Stimulated activated CD8-positive, alpha-beta memory T cell treated with anti-CD3 and anti-CD28 coated beads, Interleukin-7, amount 100 ng/mL, for 1 hour (primary cell): ENCODE measurements at places on chromosomes 11 and 22.

DNA sequence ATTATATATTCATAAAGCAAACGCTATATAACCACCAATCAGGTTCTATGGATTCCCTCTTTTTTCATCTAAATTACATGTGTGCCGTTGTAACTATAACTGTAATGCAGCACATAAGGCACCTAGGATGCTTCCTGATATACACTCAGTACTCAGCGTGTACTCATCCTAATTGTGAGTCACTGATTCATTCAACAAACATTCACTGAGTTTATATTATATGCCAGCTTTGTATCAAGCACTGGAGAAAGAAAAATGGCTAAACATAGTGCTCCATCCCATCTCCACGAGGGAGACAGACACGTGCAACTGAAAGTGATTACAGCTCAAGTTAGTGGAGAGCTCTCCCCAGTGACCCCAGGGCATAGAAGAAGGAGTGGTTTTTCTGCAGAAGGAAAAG lies 49.9 kb upstream of the SYN3 start:
- DNase-seq = no peak

DNA sequence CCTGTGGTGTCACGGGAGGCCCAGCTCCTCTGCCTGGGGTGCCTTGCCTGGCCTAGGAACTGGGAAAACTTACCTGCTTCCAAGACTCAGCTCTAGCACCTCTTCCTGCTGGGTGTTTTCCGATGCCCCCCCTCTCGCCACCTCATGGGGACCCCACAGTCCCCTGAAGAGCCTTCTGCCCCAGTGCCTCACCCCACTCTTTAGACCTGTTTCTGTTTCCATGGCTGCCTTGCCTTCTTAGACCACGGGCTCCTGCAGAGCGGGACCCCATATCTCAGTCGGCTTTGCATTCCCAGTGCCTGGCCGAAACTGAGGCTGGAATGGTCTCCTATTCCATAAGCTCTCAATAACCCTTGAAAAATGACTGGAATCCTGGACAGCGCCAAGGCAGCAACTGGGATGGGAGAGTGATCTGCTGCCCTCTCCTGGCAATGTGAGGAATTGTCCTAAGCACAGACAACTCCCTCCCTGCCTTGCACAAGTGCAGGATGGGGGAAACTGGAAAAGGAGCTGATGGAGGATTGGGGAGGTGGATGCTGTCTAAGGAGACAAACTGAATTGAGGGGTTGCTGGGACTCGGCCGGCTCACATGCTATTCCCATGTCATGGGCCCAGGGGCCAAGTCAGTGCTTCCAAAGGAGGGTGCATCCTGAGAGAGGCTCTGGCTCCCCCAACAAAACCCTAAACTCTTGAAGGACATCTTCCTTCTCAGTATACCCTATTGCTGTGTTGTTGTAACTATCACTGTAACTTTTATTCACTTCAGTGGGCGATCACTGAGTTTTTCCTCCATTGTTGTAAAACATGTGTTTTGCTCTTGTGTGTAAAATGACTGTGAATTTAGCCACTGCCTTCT lies 26.6 kb upstream of the IL17RA start:
- DNase-seq = no peak

DNA sequence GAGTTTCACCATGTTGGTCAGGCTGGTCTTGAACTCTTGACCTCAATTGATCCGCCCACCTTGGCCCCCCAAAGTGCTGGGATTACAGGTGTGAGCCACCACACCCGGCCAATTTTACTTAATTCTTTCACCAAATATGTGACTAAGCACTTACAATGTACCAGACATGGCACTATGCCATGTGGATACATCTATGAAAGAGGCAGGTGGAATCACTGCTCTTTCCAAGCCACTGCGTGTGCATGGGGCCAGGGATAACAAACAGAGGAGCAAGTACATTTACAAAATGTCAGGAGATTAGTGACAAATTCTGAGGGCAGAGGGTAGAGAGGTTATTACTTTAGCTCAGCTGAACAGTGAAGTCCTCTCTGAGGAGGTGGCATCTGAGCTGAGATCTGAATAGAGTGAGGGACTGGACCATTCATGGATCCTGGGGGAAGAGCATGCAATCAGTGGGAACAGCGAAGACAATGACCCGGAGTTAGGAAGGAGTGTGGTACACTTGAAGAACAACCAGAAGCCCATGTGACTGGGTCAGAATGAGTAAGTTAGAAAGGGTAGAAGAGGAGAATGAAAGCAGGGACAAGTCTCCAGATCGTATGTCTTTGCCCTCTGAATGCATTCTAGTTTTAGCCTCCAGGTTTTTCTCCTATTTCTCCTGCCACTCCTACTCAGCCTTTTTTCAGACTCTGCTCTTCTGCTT lies 38.3 kb upstream of the GRAMD1B start:
- DNase-seq = no peak

- DNase-seq = no peak
Observed at GRCh38 chr11:118169300-118170140, 6.9 kb downstream of the SCN2B start.

DNA sequence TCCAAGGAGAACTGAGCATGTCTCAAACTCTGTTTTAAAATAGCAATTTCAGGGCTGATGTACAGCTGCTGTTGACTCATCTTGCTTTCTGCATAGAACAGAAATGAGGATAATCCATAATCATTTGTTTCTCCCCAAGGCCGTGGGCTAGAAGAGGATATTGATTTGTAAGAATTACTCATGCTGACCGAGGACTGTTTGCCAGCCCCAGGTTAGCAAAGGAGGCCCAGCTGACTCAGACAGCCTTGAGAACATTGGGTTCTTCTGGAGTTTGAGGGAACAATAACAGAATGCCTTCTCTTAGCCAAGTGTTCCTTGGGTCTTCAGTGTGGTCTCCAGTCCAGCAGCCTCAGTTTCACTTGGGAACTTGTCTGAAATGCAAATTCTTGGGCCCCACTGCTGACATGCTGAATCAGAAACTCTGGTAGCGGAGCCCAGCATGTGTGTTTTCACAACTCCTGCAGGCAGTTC lies 92.0 kb downstream of the ZC3H12C start:
- DNase-seq = no peak

GRCh38 chr11:45859661-45860140 lies 12.4 kb downstream of the CRY2 start:
- no peak for DNase-seq
